Activated naive CD8-positive, alpha-beta T cell treated with anti-CD3 and anti-CD28 coated beads, Interleukin-2, amount 10 ng/mL, durations not matched to agents 7 days and 5 days (primary cell): ENCODE measurements at places on chromosomes 2 and 18.
A peak's percentile ranks its signal among the peaks of the same experiment; 100 is the strongest.

- H3K36me3 ChIP-seq = peaks cover 5% of the 10 kb centered on the region
- no peak overlapping the region for H3K4me3 ChIP-seq
- no peak overlapping the region for H3K27ac ChIP-seq
- no peaks in the 10 kb centered on the region for H3K27me3 ChIP-seq
Observed at GRCh38 chr2:3447789-3448317, 68.4 kb downstream of the TRAPPC12 start.

DNA sequence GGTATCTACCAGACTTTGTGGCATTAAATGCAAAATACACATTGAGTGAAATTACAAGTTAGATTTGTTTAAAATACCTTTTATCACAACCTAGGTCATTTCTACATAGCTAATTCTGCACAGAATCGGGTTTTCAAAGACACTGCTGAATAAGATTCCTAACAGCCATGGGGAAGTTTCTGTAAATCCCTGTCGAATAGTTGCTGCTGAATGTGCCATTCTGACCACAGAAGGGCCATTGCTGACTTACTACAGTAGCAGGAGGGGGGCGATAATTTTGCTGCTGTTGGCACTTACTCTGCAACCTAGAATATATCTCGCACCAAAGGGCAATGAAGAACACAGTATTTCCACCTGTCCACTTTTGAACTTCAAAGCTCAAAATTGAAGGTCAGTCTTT, 232.8 kb downstream of the TCF4 start:
- peaks cover 16% of the 10 kb centered on the region for H3K27me3 ChIP-seq
- no peak for DNase-seq
- H3K4me3 ChIP-seq = no peak overlapping the region
- no peaks in the 10 kb centered on the region for H3K36me3 ChIP-seq

- no peak for DNase-seq
- H3K4me3 ChIP-seq = no peak overlapping the region
- no peak overlapping the region for H3K27ac ChIP-seq
- no peaks in the 10 kb centered on the region for H3K36me3 ChIP-seq
- H3K27me3 ChIP-seq = no peaks in the 10 kb centered on the region
Observed at GRCh38 chr2:189047171-189047888, 73.2 kb downstream of the COL3A1 start.

GRCh38 chr2:191625016-191625415, 52.9 kb upstream of the NABP1 start:
- no peak for DNase-seq
- H3K36me3 ChIP-seq = peaks cover 30% of the 10 kb centered on the region
- peak overlapping the region; percentile 7 for H3K4me3 ChIP-seq

GRCh38 chr2:170846314-170846713, 29.6 kb downstream of the GAD1 start:
- H3K4me3 ChIP-seq = no peak overlapping the region
- peaks cover 7% of the 10 kb centered on the region for H3K36me3 ChIP-seq

- no peaks in the 10 kb centered on the region for H3K36me3 ChIP-seq
- no peaks in the 10 kb centered on the region for H3K4me1 ChIP-seq
- no peak for DNase-seq
- no peak overlapping the region for H3K4me3 ChIP-seq
- no peaks in the 10 kb centered on the region for H3K27me3 ChIP-seq
- no peak overlapping the region for H3K27ac ChIP-seq
Observed at GRCh38 chr18:75530566-75531211, 103.2 kb upstream of the SMIM21 start.

DNA sequence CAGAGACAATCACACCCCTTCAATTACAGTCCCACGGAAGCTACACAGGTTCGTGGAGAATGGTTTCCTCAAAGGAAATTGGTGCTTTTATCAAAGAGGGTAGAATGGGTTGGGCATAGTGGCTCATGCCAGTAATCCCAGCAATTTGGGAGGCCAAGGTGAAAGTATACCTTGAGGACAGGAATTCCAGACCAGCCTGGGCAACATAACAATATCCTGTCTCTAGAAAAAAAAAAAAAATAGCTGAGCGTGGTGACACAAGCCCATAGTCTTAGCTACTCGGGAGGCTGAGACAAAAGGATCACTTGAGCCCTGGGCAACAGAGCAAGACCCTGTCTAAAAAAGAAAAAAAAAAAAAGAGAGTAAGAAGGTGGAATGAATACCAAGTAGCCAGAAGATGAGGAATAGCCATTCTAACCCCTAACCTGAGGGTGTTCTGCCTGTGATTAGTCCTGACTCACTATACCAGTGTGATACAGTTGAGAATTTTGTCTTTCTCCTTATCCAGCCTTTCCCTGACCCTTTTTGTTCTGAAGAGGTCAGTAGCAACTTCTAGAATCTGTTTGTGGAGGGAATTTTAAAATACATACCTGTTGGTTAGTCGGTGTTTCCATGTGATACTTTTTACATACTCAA, 283.2 kb downstream of the MREG start:
- H3K36me3 ChIP-seq = no peaks in the 10 kb centered on the region
- H3K27me3 ChIP-seq = peaks cover 11% of the 10 kb centered on the region
- H3K4me1 ChIP-seq = peaks cover 3% of the 10 kb centered on the region
- no peak overlapping the region for H3K27ac ChIP-seq
- DNase-seq = no peak

DNA sequence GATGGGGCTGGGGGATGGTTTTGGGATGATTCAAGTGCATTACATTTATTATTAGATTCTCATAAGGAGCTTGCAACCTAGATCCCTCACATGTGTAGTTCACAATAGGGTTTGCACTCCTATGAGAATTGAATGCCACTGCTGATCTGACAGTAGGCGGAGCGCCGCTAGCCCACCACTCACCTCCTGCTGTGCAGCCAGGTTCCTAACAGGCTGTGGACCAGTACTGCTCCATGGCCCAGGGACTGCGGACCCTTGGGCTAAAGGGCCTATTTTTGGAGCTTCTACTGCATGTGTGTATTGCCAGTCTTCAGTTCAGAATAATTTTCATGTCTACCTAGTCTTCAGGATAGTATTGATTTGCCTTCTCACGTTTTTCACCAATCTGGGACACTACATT, 165.3 kb upstream of the TWIST2 start:
- no peak overlapping the region for H3K27ac ChIP-seq
- H3K27me3 ChIP-seq = peaks cover 26% of the 10 kb centered on the region
- DNase-seq = no peak
- H3K36me3 ChIP-seq = no peaks in the 10 kb centered on the region

- H3K4me1 ChIP-seq = no peaks in the 10 kb centered on the region
- H3K27ac ChIP-seq = no peak overlapping the region
- no peak for DNase-seq
- H3K36me3 ChIP-seq = peaks cover 15% of the 10 kb centered on the region
- H3K27me3 ChIP-seq = no peaks in the 10 kb centered on the region
Observed at GRCh38 chr2:177379354-177379753, 13.2 kb upstream of the AGPS start.

DNA sequence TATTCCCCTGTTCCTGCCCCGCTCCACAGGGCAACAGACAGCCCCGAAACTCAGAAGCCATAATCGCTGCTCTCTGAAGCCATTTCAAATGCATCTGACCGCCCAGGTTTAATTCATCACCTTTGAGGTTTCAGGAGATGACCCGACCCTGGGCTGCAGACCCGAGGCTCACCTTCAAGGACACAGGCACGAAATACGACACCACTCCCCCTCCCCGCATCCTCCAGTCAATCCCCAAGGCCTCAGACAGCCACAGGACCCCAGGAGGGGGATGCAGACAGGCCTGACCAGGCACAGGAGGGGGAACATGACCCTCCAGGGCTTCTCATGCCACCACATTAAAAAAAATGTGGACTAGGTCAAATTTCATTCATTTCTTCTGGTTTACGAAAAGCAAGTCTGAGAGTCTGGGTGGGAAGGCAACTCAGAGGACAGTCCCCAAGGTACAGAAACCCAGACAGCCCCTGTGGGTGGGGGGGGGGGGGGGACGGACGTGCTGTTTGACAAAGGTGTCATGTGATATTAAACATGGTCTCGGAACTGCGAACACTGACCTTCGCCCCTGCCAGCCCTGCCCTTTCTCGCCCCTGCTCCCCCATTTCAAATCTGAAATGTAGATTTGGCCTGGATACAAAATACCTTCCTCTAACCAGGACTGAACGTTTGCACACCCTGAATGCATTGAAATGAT, 142.9 kb downstream of the BCL11A start:
- no peaks in the 10 kb centered on the region for H3K36me3 ChIP-seq
- no peak overlapping the region for H3K27ac ChIP-seq
- H3K27me3 ChIP-seq = peaks cover 28% of the 10 kb centered on the region
- H3K4me1 ChIP-seq = peaks cover 5% of the 10 kb centered on the region

DNA sequence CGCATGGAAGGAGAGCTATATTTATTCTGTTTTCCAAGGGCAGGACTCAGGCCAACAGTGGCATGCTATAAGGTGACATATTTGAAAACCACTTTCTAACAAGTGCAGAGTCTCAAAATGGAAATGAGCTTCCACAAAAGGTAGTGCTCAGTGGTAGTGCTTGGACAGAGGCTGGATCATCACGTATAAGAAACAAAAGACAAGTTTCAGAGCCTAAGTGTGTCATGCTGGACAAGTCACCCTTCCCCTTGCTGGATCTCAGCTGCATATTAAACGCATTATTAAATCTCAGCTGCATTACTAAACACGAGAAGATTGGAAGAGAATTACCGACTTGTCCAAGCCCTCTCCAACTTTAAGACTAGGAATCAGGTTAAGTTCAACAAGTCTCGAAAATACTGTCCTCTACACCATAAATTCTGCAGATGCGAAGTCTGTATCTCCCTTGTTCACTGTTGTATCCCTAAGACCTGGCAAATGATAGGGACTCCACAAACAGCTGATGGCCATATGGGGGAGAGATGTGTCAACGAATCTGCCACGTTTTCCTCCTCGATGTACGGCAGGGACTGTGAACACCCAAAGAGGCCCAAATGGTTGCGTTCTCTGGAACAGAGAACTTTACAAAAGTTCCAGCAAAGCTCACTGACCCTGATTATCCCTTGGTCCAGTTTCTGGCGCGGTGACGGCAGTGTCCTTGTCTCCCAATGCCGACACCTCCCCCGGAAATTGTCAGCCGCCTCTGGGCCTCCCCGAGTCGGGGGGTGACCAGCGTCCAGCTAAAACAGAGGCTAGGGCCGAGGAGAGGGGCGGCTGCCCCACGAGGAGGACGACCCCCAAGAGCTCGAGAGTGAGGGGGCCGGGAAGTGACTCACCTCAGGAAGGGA, 611 bp downstream of the NOL10 start:
- no peak overlapping the region for H3K27ac ChIP-seq
- no peaks in the 10 kb centered on the region for H3K27me3 ChIP-seq
- DNase-seq = no peak
- H3K36me3 ChIP-seq = peaks cover 2% of the 10 kb centered on the region
- no peak overlapping the region for H3K4me3 ChIP-seq

- H3K4me3 ChIP-seq = no peak overlapping the region
- no peaks in the 10 kb centered on the region for H3K36me3 ChIP-seq
- DNase-seq = no peak
- H3K27me3 ChIP-seq = peaks cover 5% of the 10 kb centered on the region
- H3K27ac ChIP-seq = no peak overlapping the region
Observed at GRCh38 chr18:47983055-47983454, 52.6 kb upstream of the SMAD2 start.

GRCh38 chr2:239328351-239329191, 72.2 kb downstream of the HDAC4 start:
- H3K27me3 ChIP-seq = peaks cover 2% of the 10 kb centered on the region
- peaks cover 54% of the 10 kb centered on the region for H3K4me1 ChIP-seq
- DNase-seq = no peak
- H3K27ac ChIP-seq = no peak overlapping the region

GRCh38 chr2:198073253-198073652, 268.9 kb downstream of the PLCL1 start:
- no peaks in the 10 kb centered on the region for H3K27me3 ChIP-seq
- H3K27ac ChIP-seq = no peak overlapping the region
- H3K4me3 ChIP-seq = no peak overlapping the region

DNA sequence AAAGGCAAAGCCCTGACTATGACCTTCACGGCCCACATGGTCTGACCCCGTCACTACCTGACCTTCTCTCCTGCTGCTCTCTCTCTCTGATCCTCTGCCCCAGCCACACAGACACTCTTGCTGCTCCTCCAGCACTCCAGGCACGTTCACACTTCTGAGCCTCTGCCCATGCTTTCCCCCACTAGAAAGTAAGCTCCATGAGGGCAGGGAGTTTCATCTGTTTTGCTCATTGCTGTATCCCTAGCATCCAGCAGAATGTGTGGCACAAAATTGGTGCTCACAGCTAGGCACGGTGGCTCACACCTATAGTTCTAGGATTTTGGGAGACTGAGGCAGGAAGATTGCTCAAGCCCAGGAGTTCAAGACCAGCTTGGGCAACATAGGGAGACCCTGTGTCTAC, 52.5 kb upstream of the STPG4 start:
- no peak overlapping the region for H3K4me3 ChIP-seq
- no peaks in the 10 kb centered on the region for H3K36me3 ChIP-seq
- no peak for DNase-seq
- peaks cover 27% of the 10 kb centered on the region for H3K27me3 ChIP-seq
- no peak overlapping the region for H3K27ac ChIP-seq

GRCh38 chr2:197088694-197089093, 162.2 kb upstream of the PGAP1 start:
- H3K36me3 ChIP-seq = peaks cover 56% of the 10 kb centered on the region
- H3K27ac ChIP-seq = no peak overlapping the region
- no peak overlapping the region for H3K4me3 ChIP-seq
- peaks cover 9% of the 10 kb centered on the region for H3K4me1 ChIP-seq
- DNase-seq = no peak
- no peaks in the 10 kb centered on the region for H3K27me3 ChIP-seq

- H3K36me3 ChIP-seq = no peaks in the 10 kb centered on the region
- H3K27me3 ChIP-seq = peaks cover 6% of the 10 kb centered on the region
- no peak for DNase-seq
Observed at GRCh38 chr2:217339753-217340152, 479.9 kb upstream of the TNP1 start.

DNA sequence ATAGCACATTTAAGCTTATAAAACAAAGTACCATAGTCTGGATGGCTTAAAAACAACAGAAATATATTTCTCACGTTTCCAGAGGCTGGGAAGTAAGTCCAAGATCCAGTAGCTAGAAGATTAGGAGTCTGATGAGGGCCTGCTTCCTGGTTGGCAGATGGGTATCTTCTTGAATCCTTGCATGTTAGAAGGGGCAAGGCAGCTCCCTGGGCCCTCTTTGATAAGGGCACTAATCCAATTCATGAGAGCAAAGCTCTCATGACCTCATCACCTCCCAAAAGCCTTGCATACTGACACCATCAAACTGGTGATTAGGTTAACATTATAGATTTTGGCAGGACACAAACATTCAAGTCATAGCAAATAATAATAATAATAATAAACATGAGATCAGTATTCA, 146.4 kb downstream of the CCDC102B start:
- DNase-seq = no peak
- no peaks in the 10 kb centered on the region for H3K27me3 ChIP-seq
- no peaks in the 10 kb centered on the region for H3K36me3 ChIP-seq
- H3K4me1 ChIP-seq = no peaks in the 10 kb centered on the region

DNA sequence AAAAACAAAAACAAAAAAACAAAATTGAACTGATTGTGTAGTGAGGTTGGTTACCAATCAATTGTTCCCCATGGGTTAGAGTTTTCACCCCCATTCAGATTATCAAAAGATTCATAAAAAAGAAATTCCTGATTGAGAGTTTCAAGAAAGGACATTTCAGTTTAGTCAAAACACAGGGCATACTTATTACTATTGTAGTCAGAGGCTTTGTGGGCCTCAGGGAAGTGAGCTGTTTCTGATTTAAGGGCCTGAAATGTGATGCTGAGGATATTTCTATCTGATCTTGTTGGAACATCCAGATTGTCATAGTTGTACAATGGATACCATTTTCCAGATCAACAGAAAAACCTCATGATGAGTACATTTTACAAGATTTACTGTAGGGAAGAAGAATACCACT, 368.1 kb upstream of the NETO1 start:
- no peaks in the 10 kb centered on the region for H3K36me3 ChIP-seq
- DNase-seq = no peak
- no peaks in the 10 kb centered on the region for H3K4me1 ChIP-seq
- H3K27ac ChIP-seq = no peak overlapping the region
- H3K4me3 ChIP-seq = no peak overlapping the region
- H3K27me3 ChIP-seq = no peaks in the 10 kb centered on the region
